ENCODE measurements at places on chromosomes 1 and 21.

DNA sequence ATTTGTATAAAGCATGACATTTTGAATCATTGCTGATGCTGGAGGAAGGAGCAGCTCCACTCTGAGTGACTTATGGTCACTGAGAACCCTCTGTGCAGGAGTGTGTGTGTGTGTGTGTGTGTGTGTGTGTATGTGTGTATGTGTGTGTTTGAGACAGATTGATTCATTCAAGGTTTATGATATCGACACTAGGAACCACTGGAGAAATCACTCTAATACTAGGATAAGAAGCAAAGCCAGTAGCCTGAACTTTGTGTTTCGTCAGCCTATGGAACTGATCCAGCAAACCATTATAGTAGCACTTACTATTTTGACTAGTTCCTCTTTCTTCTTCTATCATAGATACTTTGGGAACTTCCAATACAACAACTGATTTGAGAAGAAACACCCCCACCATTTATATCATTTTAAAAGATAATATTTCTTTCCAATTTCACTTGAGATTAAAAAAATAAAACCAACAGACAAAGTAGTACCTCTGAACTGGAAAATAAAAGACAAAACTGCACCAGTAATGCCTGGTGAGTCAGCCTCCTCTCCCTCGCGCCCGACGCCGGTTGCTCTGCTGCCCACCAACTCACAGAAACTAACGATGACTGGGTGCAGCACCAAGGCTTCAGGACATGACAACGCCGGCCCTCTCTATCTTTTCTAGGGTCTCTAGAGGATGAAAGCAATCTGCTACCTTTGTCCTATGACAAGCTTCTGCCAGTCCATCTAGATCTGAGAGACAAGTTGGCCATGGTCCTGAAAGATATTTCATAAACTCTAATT, 20.9 kb downstream of the SLAMF1 start:
- H3K4me1 ChIP-seq: no peaks in the 10 kb centered on the region
- H3K36me3 ChIP-seq: no peaks in the 10 kb centered on the region
- no peak overlapping the region for H3K27ac ChIP-seq
- no peak for DNase-seq

GRCh38 chr1:6472391-6472790, 6.4 kb upstream of the TNFRSF25 start:
- DNase-seq: no peak
- no peak overlapping the region for H3K4me3 ChIP-seq
- peaks cover 30% of the 10 kb centered on the region for H3K36me3 ChIP-seq
- no peaks in the 10 kb centered on the region for H3K27me3 ChIP-seq
- no peaks in the 10 kb centered on the region for H3K4me1 ChIP-seq

DNA sequence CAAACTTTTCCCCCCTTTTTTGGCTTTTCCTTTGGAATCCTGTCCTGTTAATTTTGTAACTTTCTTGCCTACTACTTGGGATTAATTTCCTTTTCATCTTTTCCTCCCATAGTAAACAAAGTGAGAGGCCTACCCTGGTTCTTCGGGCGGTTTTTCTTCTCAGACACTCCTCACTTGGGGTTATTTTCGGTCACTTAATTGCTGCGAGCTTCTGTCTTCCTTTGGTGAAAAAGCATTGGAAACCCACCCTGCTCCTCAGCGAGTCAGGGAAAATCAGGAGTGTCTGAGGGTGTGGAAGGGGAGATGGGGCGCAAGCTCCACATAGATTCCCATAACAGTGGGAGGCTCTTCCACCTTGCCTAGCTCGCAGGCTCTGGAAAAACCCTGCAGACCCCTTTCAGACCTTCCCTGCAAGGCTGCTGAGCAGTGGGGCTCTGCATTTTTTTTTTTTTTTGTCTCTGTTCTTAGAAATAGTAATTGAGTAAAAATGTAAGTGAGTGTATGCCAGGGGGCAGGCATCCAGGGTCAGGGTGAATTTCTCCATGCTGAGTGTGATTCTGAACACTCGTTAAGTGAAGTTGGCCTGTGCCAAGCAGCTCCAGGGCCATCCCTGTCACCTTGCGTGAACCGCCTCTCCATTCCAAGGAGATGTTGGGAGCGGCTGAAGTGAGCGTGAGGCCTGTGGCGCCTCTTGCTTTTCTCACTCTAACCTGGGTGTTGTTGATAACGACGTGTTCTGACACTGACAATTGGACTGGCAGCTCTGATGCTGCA, 20.3 kb downstream of the TGFB2 start:
- H3K4me1 ChIP-seq: peaks cover 18% of the 10 kb centered on the region
- DNase-seq: peak; percentile 59
- peak overlapping the region; percentile 22 for H3K4me3 ChIP-seq
- no peaks in the 10 kb centered on the region for H3K36me3 ChIP-seq
- no peaks in the 10 kb centered on the region for H3K27me3 ChIP-seq
- peak overlapping the region; percentile 75 for H3K27ac ChIP-seq

DNA sequence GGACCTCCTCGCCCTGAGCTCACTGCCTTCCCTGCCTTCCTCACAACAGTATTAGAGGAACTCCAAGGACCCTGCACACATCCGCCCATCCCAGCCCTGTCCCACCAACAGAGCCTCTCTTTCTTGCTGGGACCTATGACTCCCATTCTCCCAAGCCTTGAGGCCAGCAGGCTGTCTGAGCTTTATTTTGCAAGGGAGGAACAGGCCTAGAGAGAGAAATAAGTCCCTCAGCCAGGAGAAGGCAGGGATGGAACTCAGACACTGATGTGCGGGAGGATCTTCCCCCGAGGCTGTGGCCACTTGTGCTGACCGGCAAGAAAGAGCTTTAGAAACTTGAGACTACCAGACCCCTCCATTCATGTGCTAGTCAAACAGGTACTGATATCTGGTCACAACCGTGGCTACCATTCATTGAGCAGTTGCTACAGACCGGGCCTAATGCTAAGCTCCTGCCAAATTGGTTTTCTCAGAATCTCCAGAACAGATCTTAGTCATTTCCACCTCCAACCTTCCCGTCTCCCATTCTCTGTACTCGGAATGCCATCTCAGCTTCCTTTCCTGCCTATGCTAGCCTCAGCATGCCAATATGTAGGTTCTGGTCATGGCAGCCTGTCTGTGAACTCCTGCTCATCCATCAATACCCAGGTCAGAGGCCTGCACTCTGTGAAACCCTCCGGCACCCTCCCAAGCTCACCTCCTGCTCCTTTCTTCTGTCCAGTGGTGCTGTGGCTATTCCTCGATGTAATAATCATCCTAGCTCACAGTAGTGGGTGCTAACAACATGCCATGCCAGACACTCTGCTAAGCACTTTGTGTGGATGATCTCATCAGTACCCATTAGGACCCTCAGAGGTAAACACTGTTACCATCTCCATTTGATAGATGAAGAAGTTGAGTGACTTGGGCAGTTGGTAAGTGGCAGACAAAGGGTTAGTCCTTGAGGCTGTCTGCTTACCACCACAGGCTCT, 3.8 kb downstream of the TMEM54 start:
- no peak for DNase-seq
- no peaks in the 10 kb centered on the region for H3K27me3 ChIP-seq
- no peaks in the 10 kb centered on the region for H3K36me3 ChIP-seq
- peaks cover 3% of the 10 kb centered on the region for H3K4me1 ChIP-seq

DNA sequence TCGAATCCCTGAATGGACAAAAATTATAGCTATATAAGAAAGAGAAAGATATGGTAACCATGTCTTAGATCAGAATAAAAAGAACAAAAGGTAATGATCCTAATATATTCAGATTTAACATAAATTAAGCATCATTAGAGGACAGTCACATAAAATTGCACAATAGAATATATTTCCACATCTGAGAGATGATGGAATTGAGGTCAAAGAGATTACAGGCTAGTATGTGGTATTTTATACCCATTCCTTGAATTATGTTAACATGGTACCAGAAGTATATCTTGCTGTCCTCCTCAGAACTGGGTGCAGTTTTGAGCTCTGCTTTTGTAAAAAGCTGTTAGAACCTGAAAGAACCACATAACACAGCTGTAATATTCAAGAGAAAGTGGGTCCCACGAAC, 245.6 kb upstream of the HOOK1 start:
- H3K27me3 ChIP-seq: no peaks in the 10 kb centered on the region
- DNase-seq: no peak
- H3K36me3 ChIP-seq: no peaks in the 10 kb centered on the region
- no peak overlapping the region for H3K27ac ChIP-seq

GRCh38 chr1:83060221-83060620, 938.7 kb downstream of the TTLL7 start:
- H3K27me3 ChIP-seq: no peaks in the 10 kb centered on the region
- DNase-seq: no peak
- H3K36me3 ChIP-seq: no peaks in the 10 kb centered on the region

DNA sequence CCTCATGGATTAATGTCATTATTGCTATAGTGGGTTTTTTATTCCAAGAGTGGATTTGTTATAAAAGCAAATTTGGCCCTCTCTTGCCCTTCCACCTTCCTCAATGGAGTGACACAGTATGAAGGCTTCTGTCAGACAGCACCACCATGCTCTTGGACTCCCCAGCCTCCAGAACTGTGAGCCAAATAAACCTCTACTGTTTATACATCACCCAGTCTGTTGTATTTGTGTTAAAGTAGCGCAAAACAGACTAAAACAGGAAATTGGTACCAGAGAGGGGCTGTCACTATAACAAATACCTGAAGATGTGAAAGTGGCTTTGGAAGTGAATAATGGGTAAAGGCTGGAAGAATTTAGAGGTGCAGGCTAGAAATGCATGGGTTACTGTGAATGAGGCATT, 38.0 kb upstream of the DMRTB1 start:
- no peak overlapping the region for H3K27ac ChIP-seq
- no peaks in the 10 kb centered on the region for H3K36me3 ChIP-seq
- DNase-seq: no peak
- no peaks in the 10 kb centered on the region for H3K4me1 ChIP-seq
- H3K4me3 ChIP-seq: no peak overlapping the region

- H3K4me3 ChIP-seq: no peak overlapping the region
- no peaks in the 10 kb centered on the region for H3K36me3 ChIP-seq
- H3K27me3 ChIP-seq: no peaks in the 10 kb centered on the region
- no peak overlapping the region for H3K27ac ChIP-seq
Measured at GRCh38 chr1:112328600-112328999, 67.4 kb upstream of the CTTNBP2NL start.

DNA sequence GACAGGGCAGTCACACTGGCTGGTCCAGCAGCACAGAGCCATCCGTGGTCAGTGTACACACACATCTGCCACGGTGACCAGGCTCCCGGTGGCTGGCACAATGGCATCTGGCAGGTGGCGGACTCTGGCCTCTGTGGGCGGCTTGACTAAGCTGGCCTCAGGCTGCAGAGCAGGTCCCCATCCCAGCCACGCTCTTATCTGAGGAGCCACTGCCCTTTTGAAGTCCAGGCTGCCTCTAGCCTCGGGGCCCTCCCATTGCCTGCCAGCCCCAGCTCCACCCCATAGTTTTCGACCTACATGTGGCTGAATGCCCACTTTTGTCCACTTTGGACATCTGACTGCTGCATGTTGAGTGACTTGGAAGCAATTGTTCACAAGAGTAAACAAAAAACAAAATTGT, 29.9 kb upstream of the EDN2 start:
- no peaks in the 10 kb centered on the region for H3K36me3 ChIP-seq
- no peak for DNase-seq
- no peaks in the 10 kb centered on the region for H3K27me3 ChIP-seq

Measured in thoracic aorta (tissue), 2 donors.